ENCODE measurements at places on chromosomes 5 and 9.
A peak's percentile ranks its signal among the peaks of the same experiment; 100 is the strongest.

GRCh38 chr9:70549926-70550325 lies 135.5 kb upstream of the KLF9 start:
- no peak for DNase-seq

GRCh38 chr5:102599289-102599688 lies 100.5 kb upstream of the SLCO6A1 start:
- no peak for DNase-seq

DNA sequence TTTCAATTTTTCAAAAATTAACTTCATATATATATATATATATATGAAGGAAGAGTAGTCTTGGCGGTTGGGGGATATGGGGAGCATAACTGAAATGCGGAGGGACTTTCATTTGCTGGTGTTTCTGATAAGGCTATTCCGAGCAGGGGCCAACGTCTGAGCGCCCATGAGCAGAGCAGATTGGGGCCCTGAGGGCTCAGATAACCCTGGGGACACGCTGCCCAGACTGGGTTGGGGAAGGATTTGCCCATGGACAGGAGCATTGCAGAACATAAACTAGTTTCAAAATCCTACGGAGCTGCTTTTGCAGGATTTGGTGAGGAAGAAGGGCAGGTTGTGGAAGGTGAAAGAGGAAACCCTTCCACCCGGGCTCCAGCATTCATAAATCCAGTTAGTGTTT lies 240.2 kb downstream of the IRX1 start:
- no peak for DNase-seq

GRCh38 chr5:58754250-58754649 lies 171.4 kb downstream of the RAB3C start:
- no peak for DNase-seq

- DNase-seq, result no peak
These were observed 65.9 kb upstream of the CPLX2 start for GRCh38 chr5:175805256-175806011.

DNA sequence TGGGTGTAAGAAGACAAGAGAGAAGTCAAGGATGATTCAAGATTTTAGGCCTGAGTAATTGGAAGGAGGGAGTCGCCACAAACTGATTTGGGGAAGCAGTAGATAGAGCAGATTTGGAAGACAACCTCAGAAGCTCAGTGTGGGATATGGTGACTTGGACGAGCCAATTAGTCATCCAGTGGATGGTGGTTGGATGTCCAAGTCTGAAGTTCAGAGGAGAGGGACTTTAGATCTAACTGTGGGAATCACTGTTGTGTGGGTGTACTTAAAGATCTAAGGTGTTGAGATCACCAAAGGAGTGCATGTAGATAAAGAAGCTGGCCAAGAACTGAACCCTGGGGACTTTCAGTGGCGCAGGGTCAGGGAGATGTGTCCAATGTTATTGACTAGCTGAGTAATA lies 2.2 kb downstream of the IDNK start:
- DNase-seq, result no peak

GRCh38 chr5:31052937-31053658 lies 140.4 kb upstream of the CDH6 start:
- DNase-seq, result no peak

- peak; percentile 94 for DNase-seq
These were observed 43.4 kb upstream of the CDKN2B start for GRCh38 chr9:22052376-22052945.

GRCh38 chr9:13459071-13459470 lies 179.6 kb upstream of the MPDZ start:
- no peak for DNase-seq

DNA sequence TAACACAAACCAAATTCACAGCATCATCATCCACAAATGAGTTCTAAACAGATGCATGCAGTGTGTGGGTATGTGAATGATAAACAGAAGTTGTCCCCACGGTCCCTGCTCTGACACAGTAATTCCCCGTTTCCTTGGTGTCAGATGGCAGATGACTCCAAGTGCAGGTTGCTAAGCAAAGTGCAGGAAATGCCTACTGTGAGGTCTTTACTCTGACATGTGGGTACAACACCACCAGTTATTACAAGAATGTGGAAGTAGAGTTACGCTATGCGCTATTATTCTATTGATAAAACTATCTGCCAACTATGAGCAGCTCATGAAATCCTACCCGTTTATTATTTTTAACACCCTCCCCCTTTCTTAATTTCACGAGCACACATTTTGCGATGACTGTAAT lies 448.9 kb downstream of the BNC2 start:
- peak; percentile 80 for DNase-seq

- no peak for DNase-seq
These were observed 80.8 kb downstream of the MAPKAP1 start for GRCh38 chr9:125626187-125626586.

- no peak for DNase-seq
These were observed 129.9 kb upstream of the HCN1 start for GRCh38 chr5:45826055-45826454.
